ENCODE measurements at places on chromosomes 5 and 9.

- no peak for DNase-seq
Measured at GRCh38 chr5:16548812-16549211, 68.0 kb downstream of the RETREG1 start.

DNA sequence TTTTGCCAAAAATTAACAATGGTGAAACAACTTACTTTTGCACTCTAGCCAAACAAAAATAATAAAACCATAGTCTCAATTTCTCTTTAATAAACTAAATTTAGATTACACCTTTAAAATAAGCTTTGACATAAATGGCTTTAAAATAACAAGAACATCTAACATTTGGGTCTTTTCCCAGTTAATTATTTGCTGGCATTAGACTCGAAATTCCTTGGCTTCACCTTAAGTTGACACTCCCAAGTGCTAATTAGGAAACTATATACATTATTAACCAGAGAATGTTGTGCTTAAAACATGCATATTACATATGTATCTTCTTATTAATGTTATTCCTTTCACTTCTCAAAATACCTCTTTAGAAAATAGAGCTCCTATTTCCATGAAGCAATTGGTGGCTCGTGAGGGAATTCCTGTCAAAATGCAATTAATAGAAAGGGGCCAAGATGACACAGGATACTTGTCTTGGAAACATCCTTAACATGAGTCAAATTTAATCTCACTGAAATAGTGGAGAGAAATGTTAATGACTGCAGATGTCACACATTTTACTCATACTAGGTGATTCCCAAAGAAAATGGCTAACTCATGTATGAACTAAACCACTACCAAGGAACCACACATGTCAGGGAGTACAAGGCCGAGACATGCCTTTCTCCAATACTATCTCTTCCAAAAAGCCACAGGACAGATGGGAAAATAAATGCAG is 932.9 kb upstream of the DMAC1 start:
- DNase-seq = no peak

DNA sequence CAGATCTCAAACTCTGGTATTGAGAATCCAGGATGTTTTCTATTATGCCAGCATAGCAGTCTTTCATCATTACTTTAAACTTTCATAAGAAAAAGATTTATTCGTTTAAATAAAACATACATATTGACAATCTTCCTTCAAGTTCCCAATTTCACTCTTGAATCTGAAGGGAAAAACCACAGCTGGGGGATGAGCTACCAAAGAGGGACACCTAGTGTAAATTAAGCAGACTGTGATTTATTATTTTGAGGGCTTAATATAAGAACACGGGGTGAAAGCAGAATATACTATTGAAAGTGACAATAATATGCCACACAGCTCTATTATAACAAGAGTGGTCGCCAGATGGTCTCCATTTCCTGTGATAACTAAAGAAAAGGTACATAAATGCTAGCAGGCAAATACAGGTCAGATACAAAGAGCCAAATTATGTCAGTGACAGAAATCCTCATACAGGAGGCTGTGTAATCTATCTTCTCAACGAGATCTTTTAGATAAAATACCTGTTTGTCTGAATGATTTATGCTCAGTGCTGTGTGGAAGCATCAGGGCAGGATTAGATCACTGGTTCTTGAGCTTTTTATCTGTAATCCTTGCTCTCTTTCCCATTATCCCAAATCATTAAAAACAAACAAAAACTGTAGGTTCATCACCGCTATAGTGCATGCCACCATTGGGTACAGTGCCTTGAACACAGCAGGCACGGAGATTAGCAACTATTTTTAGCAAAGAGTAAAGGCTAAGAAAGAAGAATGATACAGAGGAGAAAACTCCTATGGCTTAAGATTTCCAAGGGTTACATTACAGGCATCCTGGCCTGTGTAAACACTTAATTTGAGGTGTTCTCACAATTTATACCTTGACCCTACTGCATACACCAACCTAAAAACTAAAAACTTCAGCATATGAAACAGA is 116.6 kb downstream of the DROSHA start:
- DNase-seq = no peak

- no peak for DNase-seq
Measured at GRCh38 chr5:157603333-157604190, 28.0 kb upstream of the ADAM19 start.
